Aorta (tissue), 5 donors: ENCODE measurements at places on chromosomes 4 and X. TPM values are rescaled to one million over a fixed set of nuclear protein-coding genes. Genes with fewer than 3 reads are reported as not detected.

The JCHAIN gene
- 8.0 TPM for total RNA-seq

DNA sequence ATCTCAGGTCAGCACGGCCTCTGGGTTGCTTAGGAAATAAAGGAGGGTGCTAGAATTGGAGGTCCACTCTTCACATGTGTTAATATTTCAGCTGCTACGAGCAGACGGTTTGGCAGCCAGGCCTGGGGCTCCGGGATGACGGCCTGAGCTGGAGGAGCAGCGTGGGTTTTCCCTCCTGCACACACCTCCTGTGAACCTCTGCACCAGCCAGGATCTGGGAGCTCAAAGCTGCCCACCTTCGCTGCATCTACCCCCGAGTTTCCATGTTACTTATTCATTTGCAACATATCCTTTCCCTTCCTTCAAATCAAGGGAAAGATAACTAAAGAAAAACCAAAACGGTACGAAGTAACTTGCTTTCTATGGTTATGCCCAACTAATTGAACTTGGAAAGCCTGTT lies 13.6 kb downstream of the STOX2 start:
- H3K27ac ChIP-seq: no peak overlapping the region
- H3K4me1 ChIP-seq: no peaks in the 10 kb centered on the region
- H3K36me3 ChIP-seq: no peaks in the 10 kb centered on the region
- H3K27me3 ChIP-seq: no peaks in the 10 kb centered on the region
- no peak for DNase-seq
- H3K4me3 ChIP-seq: no peak overlapping the region

GRCh38 chrX:41152221-41152620 lies 67.0 kb downstream of the USP9X start:
- H3K36me3 ChIP-seq: no peaks in the 10 kb centered on the region
- no peaks in the 10 kb centered on the region for H3K4me1 ChIP-seq
- no peak for DNase-seq
- no peaks in the 10 kb centered on the region for H3K27me3 ChIP-seq
- no peak overlapping the region for H3K27ac ChIP-seq
- H3K4me3 ChIP-seq: no peak overlapping the region

DNA sequence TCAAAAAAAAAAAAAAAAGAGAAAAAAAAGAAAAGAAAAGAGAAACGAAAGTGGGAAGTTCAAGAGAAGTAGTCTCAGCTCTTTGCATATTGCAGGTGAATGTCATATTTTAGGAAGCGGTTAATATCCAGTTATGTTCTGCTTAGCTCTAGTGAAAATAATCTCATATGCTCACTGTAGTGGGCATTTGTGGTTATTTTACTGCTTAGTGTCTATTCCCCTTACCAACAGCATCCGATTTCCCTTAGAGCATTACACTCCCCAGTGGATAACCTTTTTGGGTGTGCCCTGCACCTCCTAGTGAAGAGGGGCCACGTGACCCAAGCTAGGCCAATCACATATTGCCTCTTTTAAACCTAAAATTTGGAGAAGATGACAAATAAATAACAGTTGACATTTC lies 111.2 kb upstream of the ZNF827 start:
- no peak for DNase-seq
- H3K27me3 ChIP-seq: no peaks in the 10 kb centered on the region
- H3K4me1 ChIP-seq: peaks cover 2% of the 10 kb centered on the region
- no peak overlapping the region for H3K4me3 ChIP-seq
- no peaks in the 10 kb centered on the region for H3K36me3 ChIP-seq

The TBC1D8B gene
- 20.7 TPM for total RNA-seq

The MAGEB17 gene
- not detected for total RNA-seq

The PPM1K gene
- 39.2 TPM for total RNA-seq

DNA sequence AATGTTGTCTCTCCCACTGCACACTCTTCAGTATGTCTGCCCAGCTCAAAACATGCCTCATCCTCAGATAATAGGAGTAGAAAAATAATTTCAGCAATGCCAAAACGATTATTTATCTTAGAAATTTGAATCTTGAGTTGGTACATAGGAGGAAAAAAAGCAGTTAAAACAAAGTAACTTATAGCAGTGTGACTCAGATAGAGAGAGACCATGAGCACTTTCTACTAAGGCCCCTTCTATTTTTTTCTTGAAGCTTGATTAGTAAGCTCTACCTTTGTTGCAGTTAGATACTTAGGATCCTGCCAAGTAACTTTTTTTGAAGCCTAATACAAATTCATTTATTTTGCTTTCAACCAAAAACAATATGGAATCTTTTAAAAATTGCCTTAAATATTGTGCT lies 212.3 kb downstream of the MAD2L1 start:
- no peaks in the 10 kb centered on the region for H3K27me3 ChIP-seq
- DNase-seq: no peak
- no peak overlapping the region for H3K4me3 ChIP-seq
- no peaks in the 10 kb centered on the region for H3K4me1 ChIP-seq
- no peaks in the 10 kb centered on the region for H3K36me3 ChIP-seq
- H3K27ac ChIP-seq: no peak overlapping the region

DNA sequence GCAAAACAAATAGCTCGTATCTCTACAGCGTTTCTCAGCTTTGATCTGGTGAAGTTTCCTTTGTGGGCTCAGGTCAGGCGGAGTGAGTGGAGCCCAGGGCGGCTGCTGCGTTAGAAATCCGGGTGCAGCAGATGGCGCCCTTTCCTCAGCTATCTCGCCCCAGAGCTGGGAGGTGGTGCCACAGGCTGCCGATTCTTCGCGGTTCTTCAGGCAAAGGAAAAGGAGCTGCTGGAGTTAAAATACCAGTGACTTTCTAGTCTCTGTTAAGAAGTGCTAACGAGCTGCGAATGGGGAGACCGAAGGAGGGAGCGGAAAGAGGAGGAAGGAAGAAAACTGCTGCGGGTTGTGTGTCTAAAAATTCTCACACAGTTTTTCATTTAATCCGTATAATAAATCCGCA lies 114.6 kb downstream of the CPE start:
- no peak overlapping the region for H3K4me3 ChIP-seq
- H3K27ac ChIP-seq: no peak overlapping the region
- DNase-seq: peak; percentile 58
- H3K27me3 ChIP-seq: no peaks in the 10 kb centered on the region

The PLXNB3 gene
- total RNA-seq: 18.7 TPM

- no peaks in the 10 kb centered on the region for H3K27me3 ChIP-seq
- H3K4me3 ChIP-seq: no peak overlapping the region
- no peaks in the 10 kb centered on the region for H3K4me1 ChIP-seq
- no peak overlapping the region for H3K27ac ChIP-seq
- no peak for DNase-seq
These were observed 4.6 kb upstream of the CCNG2 start for GRCh38 chr4:77152421-77152820.

- no peak overlapping the region for H3K27ac ChIP-seq
- H3K36me3 ChIP-seq: no peaks in the 10 kb centered on the region
- DNase-seq: no peak
- H3K4me3 ChIP-seq: no peak overlapping the region
- no peaks in the 10 kb centered on the region for H3K4me1 ChIP-seq
- H3K27me3 ChIP-seq: no peaks in the 10 kb centered on the region
These were observed 103.5 kb upstream of the SRD5A3 start for GRCh38 chr4:55242506-55242905.

DNA sequence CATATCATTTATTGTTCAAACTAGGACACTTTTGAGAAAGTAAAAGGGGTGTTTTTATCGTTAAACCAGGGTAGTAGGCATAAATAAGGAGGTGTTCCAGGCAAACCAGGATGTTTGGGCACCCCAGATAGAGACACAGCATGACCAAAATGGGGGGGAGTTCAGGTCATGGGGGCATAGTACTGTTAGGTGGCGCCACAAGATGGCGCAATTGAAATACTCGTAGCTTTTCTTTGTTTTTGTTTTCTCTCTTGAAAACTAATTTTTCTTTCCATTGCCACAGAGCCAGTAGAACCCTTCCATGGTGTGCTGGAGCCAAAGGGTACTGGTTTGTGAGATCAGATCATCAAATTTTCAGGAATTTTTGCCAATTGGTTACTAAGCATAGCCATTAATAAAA lies 283.4 kb downstream of the BCOR start:
- H3K27me3 ChIP-seq: no peaks in the 10 kb centered on the region
- DNase-seq: no peak
- no peak overlapping the region for H3K27ac ChIP-seq
- H3K36me3 ChIP-seq: no peaks in the 10 kb centered on the region
- no peaks in the 10 kb centered on the region for H3K4me1 ChIP-seq

DNA sequence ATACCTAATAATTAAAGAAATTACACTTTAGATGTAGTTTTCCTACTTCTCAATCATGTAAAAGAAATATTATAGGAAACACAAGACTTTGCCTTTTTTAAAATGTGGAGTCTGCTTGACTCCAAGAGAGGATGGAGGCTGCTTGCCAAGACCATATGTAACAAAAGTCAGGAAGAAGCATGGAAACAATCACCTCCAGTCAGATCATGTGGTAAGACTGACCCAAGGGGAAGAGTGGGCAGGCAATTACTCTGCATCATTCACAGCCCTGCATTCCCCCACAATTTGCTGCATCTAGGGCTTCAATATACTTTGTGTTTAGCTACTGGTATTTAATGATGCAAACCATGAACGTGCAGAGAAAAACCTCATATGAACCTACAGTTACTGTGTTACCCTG lies 78.0 kb upstream of the RXFP1 start:
- H3K4me3 ChIP-seq: no peak overlapping the region
- no peak overlapping the region for H3K27ac ChIP-seq
- H3K27me3 ChIP-seq: no peaks in the 10 kb centered on the region
- DNase-seq: no peak
- H3K36me3 ChIP-seq: no peaks in the 10 kb centered on the region
- no peaks in the 10 kb centered on the region for H3K4me1 ChIP-seq

DNA sequence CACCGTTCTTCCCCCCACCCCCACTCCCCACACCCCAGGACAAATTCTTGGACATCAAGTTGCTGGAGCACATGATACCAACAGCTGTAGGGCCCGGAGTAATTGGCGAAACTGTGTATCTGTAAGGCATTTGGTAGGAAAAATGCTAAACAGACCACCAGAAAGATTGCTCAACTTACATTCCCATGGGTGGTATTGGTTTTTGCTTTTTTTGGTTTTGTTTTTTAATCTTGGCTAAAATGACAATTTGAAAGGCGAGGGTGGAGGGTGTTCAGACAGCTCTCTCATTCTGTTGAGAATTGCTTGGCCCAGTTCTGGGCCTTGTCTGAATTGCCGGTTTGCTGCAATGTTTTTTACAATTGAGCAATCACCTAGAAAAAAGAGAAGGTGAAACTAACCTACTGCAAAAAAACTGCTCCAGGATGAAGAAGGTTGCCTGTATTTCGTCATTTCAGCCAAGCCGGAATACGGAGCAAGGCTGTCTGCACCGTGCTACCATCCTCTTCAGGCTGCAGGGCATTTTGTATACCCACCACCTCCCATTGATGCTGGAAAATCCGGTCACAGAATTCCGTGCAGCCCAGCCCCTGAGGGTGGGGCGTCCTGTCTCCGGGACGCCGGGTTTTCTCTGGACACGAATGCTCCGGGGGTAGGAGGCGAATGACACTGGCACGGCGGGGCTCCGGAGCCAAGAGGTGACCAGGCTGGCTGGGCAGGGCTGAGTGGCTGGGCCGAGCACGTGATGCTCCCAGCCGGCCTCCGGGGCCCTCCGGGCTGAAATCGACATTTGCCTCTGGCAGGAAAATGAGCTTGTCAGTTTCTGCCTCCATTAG lies at the start of gene CLCN4:
Gene CLCN4 (plus strand): TSS at position 777 of the 833 bp plus-strand sequence. CDS start 28,058 bp downstream, outside the sequence.
- no peaks in the 10 kb centered on the region for H3K27me3 ChIP-seq
- peak; percentile 88 for DNase-seq
- H3K4me1 ChIP-seq: no peaks in the 10 kb centered on the region
- peak within 1 kb of the TSS; percentile 44 for H3K4me3 ChIP-seq

DNA sequence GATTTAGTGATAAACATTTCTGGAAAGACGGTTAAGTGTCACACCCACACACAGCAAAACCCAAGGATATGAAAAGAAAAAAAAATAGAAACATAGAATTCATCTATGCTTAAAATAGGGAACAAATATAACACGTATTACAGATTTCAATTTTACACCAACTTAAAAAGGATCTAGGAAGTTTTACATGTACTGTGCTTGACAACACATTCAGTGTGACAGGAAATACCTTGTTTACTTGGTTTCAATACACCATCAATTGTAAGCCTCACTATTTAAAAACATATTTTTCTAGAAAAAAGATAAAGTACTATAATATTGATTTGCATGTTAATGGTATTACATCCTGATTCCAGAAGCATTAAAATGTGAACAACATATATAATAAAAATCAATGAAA lies 77.0 kb upstream of the SPRY1 start:
- DNase-seq: no peak
- H3K27me3 ChIP-seq: no peaks in the 10 kb centered on the region
- H3K36me3 ChIP-seq: no peaks in the 10 kb centered on the region
- no peak overlapping the region for H3K4me3 ChIP-seq
- H3K27ac ChIP-seq: no peak overlapping the region

- H3K27ac ChIP-seq: no peak overlapping the region
- no peak overlapping the region for H3K4me3 ChIP-seq
- H3K4me1 ChIP-seq: no peaks in the 10 kb centered on the region
- no peak for DNase-seq
- no peaks in the 10 kb centered on the region for H3K36me3 ChIP-seq
These were observed 125.1 kb upstream of the FUNDC1 start for GRCh38 chrX:44667771-44668170.

- H3K27me3 ChIP-seq: no peaks in the 10 kb centered on the region
- no peak overlapping the region for H3K27ac ChIP-seq
- DNase-seq: no peak
These were observed 61.1 kb upstream of the STS start for GRCh38 chrX:7086384-7086783.

The LAGE3 gene
- 6.0 TPM for total RNA-seq

DNA sequence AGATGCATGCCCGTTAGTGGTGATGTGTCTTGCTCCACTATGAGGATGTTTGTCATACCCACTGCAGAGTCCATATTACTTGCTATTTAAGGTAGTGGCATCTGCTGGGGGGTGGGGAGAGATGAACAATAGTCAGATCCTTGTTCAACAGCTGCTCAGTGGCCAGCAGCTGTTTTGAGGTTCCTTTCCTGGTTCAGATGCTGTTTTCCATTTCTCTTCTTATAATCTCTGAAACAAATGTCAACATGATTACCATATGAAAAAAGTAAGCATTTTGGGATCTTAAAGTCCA lies 1567.9 kb upstream of the TENM3 start:
- no peaks in the 10 kb centered on the region for H3K4me1 ChIP-seq
- no peak overlapping the region for H3K4me3 ChIP-seq
- no peak overlapping the region for H3K27ac ChIP-seq
- no peaks in the 10 kb centered on the region for H3K36me3 ChIP-seq
- DNase-seq: no peak
- no peaks in the 10 kb centered on the region for H3K27me3 ChIP-seq

- H3K36me3 ChIP-seq: peaks cover 9% of the 10 kb centered on the region
- no peaks in the 10 kb centered on the region for H3K4me1 ChIP-seq
- no peak overlapping the region for H3K4me3 ChIP-seq
- no peaks in the 10 kb centered on the region for H3K27me3 ChIP-seq
- no peak for DNase-seq
These were observed 31.4 kb downstream of the EXOC1 start for GRCh38 chr4:55884851-55885219.

The TMPRSS11A gene
- not detected for total RNA-seq

The SPINK2 gene
- total RNA-seq: not detected

The PABPC5 gene
- 3.8 TPM for total RNA-seq

The S100G gene
- total RNA-seq: not detected

The TKTL2 gene
- total RNA-seq: not detected

The AWAT2 gene
- total RNA-seq: not detected

The PCDH19 gene
- total RNA-seq: 4.2 TPM
